ENCODE measurements at places on chromosomes 5 and 9. TPM values are rescaled to one million over a fixed set of nuclear protein-coding genes. Genes with fewer than 3 reads are reported as not detected.

CD14 gene
- polyA plus RNA-seq: 12.6 TPM

ZFP37 gene
- 12.1 TPM for polyA plus RNA-seq

PRLR gene
- polyA plus RNA-seq: 1.7 TPM

IL9 gene
- not detected for polyA plus RNA-seq

FOXD4L6 gene
- not detected for polyA plus RNA-seq

TRIM7 gene
- polyA plus RNA-seq: 0.24 TPM

CYLC2 gene
- polyA plus RNA-seq: not detected

APC gene
- polyA plus RNA-seq: 20.2 TPM

OR1J2 gene
- not detected for polyA plus RNA-seq

NXNL2 gene
- polyA plus RNA-seq: 0.55 TPM

DNA sequence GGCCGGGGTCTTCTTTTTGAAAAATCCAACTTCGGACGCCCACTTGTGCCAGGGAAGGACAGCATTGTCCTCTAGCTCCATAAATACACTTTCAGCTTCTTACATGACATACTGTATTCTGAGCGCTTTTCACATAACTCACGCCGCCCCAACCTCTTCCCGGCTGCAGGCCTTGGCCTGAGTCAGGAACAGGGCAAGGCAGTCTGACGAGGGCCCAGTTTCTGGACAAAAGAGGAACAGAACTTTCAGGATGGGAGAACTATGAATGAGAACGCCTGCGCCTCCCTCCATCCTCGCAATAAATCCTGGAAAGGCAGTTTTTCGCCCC, 650 bp downstream of the DCTN4 start:
- no peak for DNase-seq

- no peak for DNase-seq
Observed at GRCh38 chr9:105319202-105319813, 74.9 kb downstream of the SLC44A1 start.

DNA sequence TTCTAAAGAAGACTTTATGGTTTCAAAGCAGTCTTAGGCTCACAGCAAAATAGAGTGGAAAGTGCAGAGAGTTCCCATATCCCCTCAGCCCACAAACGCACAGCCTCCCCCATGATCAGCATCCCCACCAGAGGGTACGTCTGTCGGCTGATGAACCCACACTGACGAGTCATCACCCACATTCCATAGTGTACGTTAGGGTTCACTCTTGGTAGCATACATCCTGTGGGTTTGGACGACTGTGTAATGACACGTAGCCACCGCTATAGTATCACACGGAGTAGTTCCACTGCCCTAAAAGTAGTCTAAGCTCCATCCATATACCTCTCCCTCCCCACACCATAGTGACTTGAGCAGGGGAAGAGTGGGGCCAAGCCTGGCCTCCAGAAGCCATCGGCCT, 135.7 kb upstream of the PHYKPL start:
- no peak for DNase-seq

GRCh38 chr5:67085616-67086015, 111.0 kb downstream of the CD180 start:
- no peak for DNase-seq

- DNase-seq: no peak
Observed at GRCh38 chr5:89055015-89055694, 172.2 kb upstream of the MEF2C start.

- DNase-seq: peak; percentile 55
Observed at GRCh38 chr9:124399323-124399967, 15.8 kb downstream of the PSMB7 start.

- DNase-seq: no peak
Observed at GRCh38 chr5:154653418-154653763, 101.8 kb upstream of the LARP1 start.

DNA sequence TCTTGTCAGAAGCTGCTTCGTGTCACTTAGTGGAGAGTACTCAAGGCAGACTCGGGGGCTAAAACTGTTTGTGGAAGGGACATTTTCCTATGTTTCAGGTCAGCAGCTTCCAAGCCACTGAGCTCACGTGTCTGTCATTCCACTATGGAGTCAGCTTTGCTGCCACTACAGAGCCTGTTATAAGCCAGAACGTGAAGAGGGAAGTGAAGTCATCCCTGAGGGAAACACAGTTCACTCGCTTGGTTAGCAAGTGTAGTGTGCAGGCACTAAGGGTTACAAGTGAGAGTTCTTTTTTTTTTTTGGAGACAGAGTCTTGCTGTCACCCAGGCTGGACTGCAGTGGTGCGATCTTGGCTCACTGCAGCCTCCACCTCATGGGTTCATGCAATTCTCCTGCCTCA, 24.5 kb upstream of the LTC4S start:
- no peak for DNase-seq

DNA sequence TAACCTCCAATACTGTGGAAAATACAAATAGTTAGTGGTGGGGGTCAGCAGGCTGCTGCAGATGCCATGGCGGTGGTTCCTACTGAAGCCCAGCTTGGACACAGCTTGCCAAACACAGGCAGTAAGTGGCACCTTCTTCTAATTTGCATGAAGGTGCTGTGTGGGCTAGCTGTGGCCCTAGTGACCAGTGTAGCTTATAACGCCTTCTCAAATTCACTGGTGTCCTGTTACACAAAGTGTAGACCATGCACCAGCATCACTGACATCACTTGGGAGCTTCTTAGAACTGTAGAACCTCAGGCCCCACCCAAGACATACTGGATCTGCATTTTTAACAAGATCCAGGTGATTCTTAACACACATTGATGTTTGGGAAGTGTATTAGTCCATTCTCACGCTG, 58.8 kb upstream of the TGFBR1 start:
- no peak for DNase-seq

GRCh38 chr5:73172951-73173350, at the start of gene TMEM174:
Gene TMEM174 (plus strand): TSS chr5:73173193. CDS start chr5:73173244, 51 bp downstream.
- no peak for DNase-seq

GRCh38 chr5:72378639-72379289, 58.6 kb downstream of the PTCD2 start:
- DNase-seq: no peak

GRCh38 chr5:170216257-170216864, 16.4 kb upstream of the C5orf58 start:
- peak; percentile 47 for DNase-seq

- no peak for DNase-seq
Observed at GRCh38 chr5:39270225-39270848, 51.0 kb upstream of the FYB1 start.

GRCh38 chr5:40223884-40224402, 455.8 kb upstream of the PTGER4 start:
- no peak for DNase-seq

DNA sequence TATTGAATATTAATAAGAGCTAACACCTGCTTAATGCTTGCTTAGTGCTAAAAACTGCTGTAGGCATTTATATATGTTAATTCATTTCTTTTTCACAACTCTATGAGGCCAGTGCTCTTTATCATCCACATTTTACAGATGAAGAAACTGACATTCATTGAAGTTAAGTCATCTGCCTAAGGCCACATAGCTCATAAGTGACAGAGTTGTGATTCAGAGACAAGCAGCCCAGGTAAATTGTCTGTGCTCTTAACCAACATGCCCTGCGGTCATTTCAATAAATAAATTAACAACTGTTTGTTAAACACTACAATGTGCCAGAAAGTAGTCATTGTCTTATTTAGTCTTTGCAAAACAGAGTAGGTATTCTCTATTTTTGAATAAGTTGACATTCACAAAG, 1354.4 kb upstream of the C9orf72 start:
- DNase-seq: no peak

DNA sequence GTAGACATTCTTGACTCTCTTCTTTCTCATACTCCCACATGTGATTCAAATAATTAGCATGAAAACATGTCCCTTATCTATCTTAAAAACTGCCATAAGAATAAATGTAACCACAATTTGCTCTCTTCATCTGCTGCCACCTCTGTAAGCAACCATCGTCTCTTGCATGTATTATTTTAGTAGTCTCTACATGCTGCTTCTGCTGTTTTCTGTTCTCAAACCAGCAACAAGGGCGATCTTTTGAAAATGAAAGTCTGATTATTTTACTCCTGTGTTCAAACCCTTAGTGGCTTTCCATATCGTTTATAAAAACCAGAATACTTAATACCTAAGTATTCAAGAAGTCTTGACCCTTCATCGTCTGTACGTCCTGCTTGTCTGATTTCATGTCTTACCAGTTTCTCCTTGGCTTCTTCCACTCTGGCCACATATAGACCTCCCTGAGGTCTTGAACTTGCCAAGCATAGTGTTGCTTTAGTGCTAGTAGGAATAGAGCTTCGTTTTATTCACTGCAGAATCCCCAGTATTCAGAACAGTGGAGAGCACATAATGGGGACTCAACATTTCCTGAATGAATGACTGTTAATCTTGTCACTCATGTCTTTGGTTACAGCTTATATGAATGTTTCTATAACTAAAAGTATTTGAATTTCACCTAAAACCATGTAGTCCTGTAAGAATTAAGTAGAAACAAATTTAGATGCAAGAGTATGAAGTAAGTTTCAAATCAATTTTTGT, 10.6 kb downstream of the CDC42SE2 start:
- DNase-seq: no peak

- DNase-seq: no peak
Observed at GRCh38 chr5:151060742-151061141, 20.1 kb downstream of the TNIP1 start.

GRCh38 chr9:115606838-115607237, 488.9 kb upstream of the TNC start:
- DNase-seq: no peak

- no peak for DNase-seq
Observed at GRCh38 chr9:99108131-99108530, 3.2 kb downstream of the TGFBR1 start.

- DNase-seq: no peak
Observed at GRCh38 chr9:125147401-125147951, 4.1 kb upstream of the SCAI start.

DNA sequence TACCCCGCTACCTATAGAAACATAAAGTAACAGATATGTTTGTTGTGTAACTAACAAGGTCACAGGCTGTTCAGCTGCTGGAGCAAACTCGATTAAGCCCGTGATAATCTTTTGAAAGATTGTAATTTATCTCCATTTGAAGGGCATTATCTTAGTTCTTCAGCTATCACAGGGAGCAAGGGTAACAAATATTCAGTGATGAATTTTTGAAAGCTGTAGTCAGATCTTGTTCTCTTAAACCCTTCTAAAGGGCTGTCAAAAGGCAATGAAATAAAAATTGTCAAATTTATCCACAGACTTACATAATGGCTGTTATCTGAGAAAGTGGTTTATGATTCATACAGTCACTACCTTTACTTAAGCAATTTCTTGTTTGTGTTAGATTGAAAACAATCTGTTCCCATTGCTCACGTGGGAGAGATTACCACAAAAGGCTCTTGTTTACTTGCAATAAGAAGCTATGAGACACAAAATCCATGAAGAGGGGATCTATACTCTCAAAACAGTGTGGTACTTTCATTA, 78.3 kb upstream of the ZNF608 start:
- no peak for DNase-seq

- DNase-seq: no peak
Observed at GRCh38 chr5:122169350-122170103, 40.2 kb downstream of the ZNF474 start.
